T47D (cell line): ENCODE measurements at places on chromosomes 11 and 22.
A peak's percentile ranks its signal among the peaks of the same experiment; 100 is the strongest.

GRCh38 chr22:42078469-42079318 is 806 bp upstream of the SMDT1 start:
- DNase-seq = no peak

DNA sequence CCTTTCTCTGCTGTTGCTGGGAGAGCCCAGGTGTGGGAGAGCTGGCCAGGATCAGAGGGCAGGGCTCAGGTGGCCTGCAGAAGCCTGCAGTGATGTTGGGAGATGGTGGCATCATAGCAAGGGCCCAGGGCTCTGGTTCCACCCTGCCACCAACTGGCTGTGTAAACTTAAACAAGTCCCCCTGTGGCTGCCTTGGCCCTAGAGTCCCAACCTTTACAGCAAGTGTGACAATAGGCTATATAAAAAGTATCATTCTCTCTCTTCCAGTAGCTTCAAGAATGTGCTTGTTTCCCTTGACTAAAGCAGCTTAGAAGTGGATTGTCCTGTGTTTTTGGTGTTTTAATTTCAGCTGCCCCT is 201.8 kb upstream of the E2F8 start:
- DNase-seq = no peak

DNA sequence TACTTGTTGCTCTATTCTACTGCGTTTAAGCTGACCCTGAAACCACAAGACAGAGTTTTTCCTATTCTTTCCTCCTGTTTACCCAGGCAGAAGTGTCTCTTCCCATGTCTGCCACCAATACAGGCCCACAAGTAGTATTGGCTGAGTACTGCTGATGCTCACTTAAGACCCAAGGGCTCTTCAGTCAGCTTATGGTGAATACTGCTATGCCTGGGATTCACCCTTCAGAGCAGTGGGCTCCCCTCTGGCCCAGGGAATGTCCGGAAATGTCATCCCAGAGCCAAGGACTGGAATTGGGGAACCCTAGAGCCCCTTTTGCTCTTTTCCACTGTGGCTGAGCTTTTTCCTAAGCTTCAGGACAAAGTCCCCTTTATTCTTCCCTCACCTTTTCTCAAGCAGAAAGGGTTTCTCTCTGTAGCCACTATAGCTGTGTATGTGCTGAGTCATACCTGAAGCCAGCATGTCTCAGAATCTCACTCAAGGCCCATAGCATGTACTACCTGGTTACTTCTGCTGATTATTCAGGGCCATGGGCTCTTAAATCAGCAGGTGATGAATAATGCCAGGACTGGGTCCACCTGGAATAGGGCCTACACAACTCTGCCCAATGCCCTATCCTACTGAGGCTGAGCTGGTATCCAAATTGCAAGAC is 745.8 kb upstream of the ANO5 start:
- DNase-seq = no peak

GRCh38 chr22:20887375-20887774 is 28.6 kb downstream of the SNAP29 start:
- peak; percentile 96 for DNase-seq

DNA sequence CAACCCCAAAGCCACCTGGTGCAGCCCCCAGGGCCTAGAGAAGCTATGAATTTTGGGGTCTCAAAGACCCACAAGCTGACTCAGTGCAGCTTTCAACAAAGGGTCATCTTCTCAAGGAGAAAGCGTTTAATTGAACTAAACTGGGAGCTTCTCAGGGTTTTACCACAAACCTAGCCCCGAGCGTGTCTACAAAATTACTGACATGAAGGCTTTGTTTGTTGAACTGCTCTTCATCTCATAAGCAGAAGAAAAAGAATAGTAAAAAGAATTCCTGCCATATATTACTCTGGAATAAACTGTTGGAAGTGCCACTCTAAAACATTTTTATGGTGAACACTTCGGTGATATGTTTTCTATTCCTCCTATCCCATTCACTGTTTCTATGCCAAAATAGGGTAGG is 50.8 kb upstream of the INCENP start:
- DNase-seq = no peak

DNA sequence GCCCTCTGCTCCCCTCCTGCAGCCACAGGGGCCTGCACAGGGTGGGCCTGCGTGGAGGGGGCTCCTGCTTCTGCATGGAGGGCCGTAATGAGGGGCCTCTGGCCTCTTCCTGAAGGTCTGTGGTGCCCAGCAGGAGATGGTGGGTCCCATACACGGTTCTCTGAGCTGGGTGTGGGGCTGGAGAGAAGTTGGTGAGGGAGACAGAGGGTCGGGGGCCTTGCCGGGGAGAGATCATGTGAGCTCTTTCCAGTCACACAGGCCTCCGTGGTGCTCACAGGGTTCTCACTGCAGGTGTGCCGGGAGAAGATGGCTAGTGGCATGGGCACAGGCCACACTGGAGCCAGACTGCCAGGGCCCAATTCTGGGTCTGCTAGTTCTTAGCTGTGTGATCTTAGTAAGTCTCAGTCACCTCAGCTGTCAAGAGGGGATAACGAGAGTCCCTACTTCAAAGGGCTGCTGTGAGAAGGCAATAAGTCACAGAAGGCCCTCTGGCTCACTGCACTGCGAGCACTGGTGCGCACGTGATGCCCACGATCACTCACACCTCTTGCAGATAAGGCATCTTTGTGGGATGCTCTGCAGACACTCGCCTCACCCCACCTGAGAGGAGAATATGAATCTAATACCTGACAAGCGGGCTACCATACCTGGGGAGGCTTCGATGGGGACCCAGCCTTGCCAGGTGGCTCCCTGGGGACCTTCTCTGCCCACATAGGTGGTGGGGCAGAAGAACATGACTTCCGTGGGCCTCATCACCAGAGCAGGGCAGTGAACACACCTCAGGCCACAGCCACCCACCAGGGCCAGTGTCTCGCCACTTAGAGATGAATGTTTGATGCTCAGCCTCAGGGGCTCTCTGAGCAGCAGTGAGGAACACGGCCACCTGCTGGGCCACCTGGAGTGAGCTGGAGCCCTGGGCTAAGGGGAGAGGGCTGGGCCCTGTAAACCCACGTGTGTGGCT is 14.5 kb downstream of the KCNC1 start:
- DNase-seq = no peak

- peak; percentile 9 for DNase-seq
Measured at GRCh38 chr11:110251836-110252235, 44.6 kb downstream of the RDX start.

- DNase-seq = no peak
Measured at GRCh38 chr22:36344106-36344827, 43.5 kb downstream of the MYH9 start.
